ENCODE measurements at places on chromosomes 16 and 17.
A peak's percentile ranks its signal among the peaks of the same experiment; 100 is the strongest.

- DNase-seq, result no peak
These were observed 15.0 kb upstream of the HEATR3 start for GRCh38 chr16:50050802-50051201.

DNA sequence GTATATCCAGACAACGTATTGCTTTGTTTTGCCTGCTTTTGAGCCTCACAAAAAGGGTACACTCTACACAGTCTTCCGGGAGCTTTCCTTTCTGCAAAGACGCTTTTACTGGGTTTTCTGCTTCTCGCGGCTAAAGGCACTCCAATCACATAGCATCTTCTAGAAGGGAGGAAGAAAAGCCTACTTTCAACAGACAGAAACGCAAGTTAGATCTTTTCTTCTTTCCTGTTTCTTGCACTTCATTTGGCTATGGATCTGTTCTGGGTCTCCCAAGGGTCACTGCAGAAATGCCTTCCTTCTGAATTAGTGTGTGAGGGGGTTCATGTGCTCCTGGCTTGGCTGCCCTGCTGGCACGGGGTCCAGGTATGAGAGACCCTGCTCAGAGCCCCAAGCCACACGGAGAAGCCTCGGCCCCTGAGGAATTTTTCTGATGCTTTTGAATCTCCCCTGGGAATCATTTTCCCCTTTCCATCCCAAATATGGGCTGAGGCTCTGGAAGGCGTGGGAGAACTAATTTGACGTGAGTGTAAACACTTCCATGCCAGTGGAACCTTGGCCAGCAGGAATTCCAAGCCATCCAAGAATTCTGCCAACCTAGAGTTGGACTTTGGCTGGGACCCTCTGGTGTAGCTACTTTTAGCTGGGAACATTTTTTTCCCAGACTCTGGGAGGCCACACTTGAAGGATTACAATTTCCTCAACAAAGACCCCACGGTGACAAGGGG lies 49.6 kb upstream of the NKD1 start:
- DNase-seq, result no peak

GRCh38 chr17:9101356-9101755 lies 80.0 kb downstream of the NTN1 start:
- no peak for DNase-seq

GRCh38 chr17:5895276-5895675 lies 174.9 kb upstream of the WSCD1 start:
- DNase-seq, result no peak

DNA sequence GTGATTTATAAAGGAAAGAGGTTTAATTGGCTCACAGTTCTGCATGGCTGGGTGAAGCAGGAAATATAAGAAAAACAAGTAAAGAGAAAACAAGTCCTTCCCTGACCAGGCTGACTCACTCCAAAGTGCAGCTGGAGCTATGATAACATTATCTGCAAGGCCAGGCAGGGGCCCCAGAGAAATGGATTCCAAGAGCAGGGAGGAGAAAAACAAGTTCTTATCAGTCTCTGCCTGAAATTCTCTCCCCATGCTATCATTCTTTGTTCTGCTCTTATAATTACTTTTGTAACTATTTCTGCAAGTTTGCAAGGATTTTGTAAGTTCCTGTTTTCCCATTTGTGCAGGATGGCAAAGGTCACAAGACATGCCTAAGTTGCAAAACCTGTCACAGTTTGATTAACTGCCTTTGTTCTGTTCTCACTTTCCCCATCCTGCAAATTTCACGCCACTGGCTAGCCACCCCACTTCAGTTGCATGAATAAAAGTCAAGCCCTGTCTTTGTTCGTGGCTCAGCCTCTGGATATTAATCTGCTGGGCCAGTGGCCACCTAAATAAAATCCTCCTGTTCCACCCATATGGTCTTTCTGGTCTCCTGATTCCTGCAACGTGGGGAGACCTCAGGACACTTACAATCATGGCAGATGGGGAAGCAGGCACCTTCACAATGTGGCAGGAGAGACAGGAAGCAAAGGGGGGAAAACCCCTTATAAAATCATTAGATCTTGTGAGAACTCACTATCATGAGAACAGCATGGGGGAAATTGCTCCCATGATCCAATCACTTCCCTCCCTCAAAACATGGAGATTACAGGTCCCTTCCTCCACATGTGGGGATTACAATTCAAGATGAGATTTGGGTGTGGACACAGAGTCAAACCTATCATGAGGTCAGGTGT lies 13.1 kb downstream of the ABCA9 start:
- peak; percentile 41 for DNase-seq

DNA sequence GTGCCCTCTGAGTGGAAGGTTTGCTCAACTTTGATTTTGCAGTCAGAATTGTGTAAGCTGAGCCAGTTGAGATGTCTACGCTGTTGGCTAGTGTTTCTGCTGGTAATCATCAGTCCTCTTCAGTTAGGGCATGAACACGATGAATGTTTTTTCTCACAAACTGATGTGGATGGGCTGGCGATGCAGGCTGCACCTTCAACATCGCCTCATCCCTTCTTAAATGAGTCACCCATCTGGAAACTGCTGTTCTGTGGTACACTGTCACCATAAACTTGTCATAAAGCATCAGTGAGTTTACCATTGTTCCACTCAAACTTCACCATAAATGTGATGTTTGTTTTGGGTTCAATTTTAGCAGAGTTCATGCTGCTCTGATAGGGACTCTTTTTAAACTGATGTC lies 8.4 kb downstream of the C16orf95 start:
- DNase-seq, result no peak

- DNase-seq, result no peak
These were observed 115.8 kb downstream of the OR1D5 start for GRCh38 chr17:2947588-2947950.

DNA sequence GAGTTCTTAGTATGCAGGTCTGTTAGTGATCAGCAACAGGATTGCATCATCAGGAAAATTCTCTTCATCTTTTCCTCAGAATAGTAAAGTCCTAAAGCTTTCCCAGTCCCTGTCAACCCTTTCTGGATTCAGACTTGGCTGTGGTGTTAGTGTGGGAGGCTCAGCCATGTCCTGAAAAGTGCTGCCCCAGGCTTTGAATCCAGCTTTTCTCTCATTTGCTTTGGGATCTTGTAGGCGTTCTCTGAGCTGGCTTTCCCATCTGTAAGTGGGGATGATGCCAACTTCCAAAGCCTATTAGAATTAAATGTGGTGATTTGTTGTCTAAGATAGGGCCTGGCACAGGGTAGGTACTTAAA lies 3.0 kb downstream of the ALKBH5 start:
- DNase-seq, result peak; percentile 49

GRCh38 chr16:24848065-24848464 lies 2.3 kb downstream of the SLC5A11 start:
- DNase-seq, result no peak

GRCh38 chr17:8125154-8125946 lies 1.4 kb upstream of the HES7 start:
- DNase-seq, result peak; percentile 90

GRCh38 chr17:66542129-66542966 lies 239.9 kb downstream of the PRKCA start:
- DNase-seq, result no peak

- DNase-seq, result no peak
These were observed 75.8 kb downstream of the TEX14 start for GRCh38 chr17:58615768-58616659.

- no peak for DNase-seq
These were observed 1.5 kb downstream of the TMEM100 start for GRCh38 chr17:55720919-55721836.

- DNase-seq, result no peak
These were observed 1.5 kb downstream of the GSDMB start for GRCh38 chr17:39916918-39917317.

DNA sequence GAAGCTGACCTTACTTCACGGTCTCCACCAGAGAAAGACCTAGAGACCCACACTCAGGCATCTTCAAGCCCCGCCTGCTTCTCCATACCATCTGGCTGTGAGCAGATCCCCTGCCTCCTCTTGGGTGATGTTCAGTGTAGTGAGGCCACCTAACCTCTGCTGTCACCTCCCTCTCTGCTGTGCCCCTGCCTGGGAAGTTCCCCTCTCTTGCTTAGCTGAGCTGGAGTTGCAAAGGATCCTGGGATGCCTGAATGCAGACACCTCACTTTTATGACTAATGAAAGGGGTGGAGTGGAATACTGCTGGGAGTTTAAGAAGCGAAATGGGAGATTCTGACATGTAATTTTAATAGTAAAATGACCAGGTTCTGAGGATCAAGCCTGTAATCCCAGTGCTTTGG lies 5.8 kb downstream of the IRX3 start:
- no peak for DNase-seq

- DNase-seq, result peak; percentile 86
These were observed 504 bp downstream of the ERBB2 start for GRCh38 chr17:39700148-39700987.

DNA sequence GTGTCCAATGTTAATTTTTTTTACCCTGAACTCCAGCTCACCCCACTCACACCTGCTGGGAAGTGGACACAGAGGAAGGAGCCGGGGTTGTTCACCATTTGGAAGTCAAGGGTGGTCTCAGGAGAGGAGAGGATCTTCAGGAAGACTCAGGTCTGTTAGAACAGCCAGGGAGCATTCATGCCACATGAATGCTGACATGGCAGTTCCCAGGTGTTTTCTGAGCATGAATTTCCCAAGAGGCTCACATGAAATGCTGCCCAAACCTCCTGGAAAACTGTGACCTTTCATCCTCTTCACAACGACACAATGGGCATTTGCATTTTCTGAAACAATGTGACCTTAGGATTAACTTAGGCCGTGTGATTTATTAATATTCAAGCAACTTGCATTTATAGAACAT lies 2409.2 kb downstream of the TP53TG3F start:
- no peak for DNase-seq

GRCh38 chr17:68048996-68049395 lies 13.5 kb downstream of the KPNA2 start:
- no peak for DNase-seq

- peak; percentile 69 for DNase-seq
These were observed 21.7 kb upstream of the USP36 start for GRCh38 chr17:78862073-78863023.

DNA sequence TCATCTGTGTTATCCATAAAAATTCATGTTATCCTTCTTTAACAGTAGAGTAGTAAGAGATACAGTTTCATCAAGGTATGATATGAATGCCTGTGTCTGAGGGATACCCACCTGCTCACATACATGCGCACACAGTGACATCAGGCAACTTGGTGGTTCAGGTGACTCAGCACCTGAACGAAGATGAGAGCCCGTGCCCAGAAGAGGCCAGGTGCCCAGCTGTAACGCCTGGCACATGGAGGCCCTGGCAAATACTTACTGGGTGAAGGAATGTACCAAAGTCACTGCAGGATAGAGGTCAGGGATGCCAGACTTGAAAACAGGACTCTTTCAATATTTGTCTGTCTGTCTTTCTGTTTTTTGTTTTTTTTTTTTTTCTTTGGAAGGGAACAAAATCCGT lies 72.6 kb upstream of the LGALS9 start:
- DNase-seq, result no peak

GRCh38 chr17:50721194-50722010 lies 2.0 kb downstream of the LUC7L3 start:
- no peak for DNase-seq

- DNase-seq, result no peak
These were observed 40.8 kb downstream of the CYB5B start for GRCh38 chr16:69465083-69465721.

DNA sequence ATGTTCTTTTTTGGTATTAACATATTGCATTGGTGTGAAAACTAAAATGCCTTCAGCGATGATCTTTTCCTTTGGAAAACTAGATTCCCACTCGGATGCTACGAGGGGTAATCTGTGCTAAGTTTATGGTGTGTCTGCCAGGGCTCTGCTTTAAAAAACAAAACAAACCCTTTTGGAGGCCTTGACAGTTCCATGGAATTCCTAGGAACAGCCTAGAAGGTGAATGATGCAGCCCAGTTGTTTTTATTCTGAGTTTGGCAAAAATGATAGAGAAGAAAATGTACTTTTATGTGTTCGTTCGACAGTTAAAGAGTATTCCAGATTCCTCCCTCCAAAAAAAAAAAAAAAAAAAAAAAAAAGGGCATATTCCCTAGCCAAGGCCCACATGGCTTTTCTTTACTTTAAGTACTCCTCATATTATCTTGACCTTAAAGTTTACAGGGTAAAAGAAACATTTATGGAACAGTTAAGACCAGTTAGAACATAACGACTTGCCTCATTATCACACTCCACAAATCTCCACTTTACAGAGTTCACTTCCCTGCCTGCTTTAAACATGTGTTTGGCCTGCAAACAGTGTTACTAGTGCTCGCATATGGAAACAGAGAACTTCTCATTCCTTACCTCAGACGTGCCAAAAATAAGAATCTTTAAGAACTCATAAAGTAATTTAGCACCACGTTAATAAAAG lies 159.1 kb downstream of the WWOX start:
- peak; percentile 44 for DNase-seq

- DNase-seq, result no peak
These were observed 242.4 kb downstream of the C16orf95 start for GRCh38 chr16:87074641-87075318.

DNA sequence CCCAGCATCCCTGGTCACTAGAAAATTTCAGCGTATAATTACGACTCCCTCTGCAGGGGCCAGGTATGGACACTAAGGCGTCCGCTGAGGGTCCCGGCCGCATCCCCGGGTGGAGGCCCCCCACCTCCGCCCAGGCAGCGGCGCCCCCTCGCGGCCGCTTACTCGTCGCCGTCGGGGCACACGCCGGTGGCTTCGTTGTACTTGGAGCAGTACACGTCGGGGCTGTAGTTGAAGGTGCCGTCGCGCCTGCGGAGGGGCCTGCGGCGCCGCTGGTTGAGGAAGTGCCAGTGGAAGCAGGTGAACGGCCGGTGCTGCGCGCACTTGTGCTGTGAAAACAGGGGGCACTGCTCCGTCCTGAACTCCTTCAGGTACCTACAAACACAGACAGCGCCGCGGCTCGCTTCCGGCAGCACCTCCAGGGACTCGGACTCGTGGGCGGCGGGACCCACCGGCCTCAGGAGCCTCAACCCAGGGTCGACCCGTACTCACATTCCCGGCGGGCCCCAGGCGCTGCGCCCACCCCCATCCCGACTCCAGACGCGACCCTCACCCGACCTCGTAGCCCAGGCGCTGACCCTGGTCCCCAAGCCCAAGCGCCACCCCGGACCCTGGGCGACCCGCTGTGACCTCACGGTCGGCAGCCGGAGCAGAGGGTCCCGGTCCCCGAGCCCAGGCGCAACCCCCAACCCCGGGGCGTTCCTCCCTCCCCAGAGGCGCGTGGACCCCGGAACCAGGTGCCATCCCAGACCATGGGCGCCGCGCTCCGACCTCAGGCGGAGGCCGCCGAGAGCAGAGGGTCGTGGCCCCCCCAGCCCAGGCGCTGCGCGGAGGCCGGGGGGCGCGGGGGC lies 596 bp downstream of the UNKL start:
- peak; percentile 58 for DNase-seq

GRCh38 chr16:66099306-66099705 lies 267.2 kb upstream of the CDH5 start:
- no peak for DNase-seq

GRCh38 chr16:85046472-85046916 lies 18.9 kb downstream of the KIAA0513 start:
- DNase-seq, result no peak

GRCh38 chr17:56142325-56142724 lies 10.9 kb upstream of the ANKFN1 start:
- no peak for DNase-seq
